ENCODE measurements at places on chromosomes 7 and 10. TPM values are rescaled to one million over a fixed set of nuclear protein-coding genes. Genes with fewer than 3 reads are reported as not detected.

Gene UBE3C
- total RNA-seq = 53.3 TPM

DNA sequence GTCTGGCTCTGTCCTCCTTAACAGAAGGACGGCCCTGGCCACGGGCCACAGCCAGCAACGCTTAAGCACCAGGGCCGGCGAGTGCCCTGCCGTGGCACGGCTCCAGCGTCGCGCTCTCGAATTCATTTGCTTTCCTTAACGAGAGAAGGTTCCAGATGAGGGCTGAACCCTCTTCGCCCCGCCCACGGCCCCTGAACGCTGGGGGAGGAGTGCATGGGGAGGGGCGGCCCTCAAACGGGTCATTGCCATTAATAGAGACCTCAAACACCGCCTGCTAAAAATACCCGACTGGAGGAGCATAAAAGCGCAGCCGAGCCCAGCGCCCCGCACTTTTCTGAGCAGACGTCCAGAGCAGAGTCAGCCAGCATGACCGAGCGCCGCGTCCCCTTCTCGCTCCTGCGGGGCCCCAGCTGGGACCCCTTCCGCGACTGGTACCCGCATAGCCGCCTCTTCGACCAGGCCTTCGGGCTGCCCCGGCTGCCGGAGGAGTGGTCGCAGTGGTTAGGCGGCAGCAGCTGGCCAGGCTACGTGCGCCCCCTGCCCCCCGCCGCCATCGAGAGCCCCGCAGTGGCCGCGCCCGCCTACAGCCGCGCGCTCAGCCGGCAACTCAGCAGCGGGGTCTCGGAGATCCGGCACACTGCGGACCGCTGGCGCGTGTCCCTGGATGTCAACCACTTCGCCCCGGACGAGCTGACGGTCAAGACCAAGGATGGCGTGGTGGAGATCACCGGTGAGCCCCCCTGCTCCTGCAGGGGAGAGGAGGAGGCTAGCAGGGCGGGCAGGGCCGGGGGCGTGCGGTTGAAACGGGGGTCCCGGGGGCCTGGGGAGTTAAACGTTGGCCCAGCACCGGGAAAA is at the start of gene HSPB1:
Gene HSPB1 (plus strand): TSS at position 327 of the 855 bp plus-strand sequence. CDS start 40 bp downstream, at position 367.
- peak within 1 kb of the TSS; percentile 94 for H3K4me3 ChIP-seq
- DNase-seq = peak; percentile 98
- peak within 1 kb of the TSS; percentile 100 for H3K27ac ChIP-seq

Gene WNT8B
- total RNA-seq = not detected

DNA sequence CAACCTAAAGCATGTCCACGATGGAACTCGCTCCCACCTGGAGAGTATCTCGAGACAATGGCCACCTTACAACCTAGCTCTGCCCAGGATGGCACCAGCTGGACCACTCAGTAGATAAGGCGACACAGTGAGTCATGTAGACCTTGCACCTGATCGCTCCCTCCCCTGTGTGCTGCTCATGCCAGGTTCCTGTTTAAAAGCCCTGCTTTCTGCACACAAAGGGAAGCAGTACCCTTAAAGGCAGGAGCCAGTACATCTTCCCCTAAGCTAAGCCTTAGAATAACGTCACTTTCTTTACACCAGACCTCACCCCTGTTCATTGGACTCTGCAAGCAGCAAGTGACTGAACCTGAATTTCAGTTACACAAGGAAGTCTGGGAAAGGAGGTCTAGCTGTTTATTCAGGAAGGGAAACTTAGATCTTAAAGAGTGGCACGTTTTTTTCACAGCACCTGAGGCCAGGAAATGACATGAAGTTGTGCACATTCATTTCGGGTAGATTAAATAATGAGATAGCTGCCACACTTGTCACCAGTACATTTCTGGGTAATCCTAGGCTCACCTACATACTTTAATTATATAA is 117.9 kb downstream of the MTPAP start:
- no peaks in the 10 kb centered on the region for H3K36me3 ChIP-seq
- H3K27me3 ChIP-seq = no peaks in the 10 kb centered on the region
- H3K4me3 ChIP-seq = no peak overlapping the region
- no peak overlapping the region for H3K27ac ChIP-seq

DNA sequence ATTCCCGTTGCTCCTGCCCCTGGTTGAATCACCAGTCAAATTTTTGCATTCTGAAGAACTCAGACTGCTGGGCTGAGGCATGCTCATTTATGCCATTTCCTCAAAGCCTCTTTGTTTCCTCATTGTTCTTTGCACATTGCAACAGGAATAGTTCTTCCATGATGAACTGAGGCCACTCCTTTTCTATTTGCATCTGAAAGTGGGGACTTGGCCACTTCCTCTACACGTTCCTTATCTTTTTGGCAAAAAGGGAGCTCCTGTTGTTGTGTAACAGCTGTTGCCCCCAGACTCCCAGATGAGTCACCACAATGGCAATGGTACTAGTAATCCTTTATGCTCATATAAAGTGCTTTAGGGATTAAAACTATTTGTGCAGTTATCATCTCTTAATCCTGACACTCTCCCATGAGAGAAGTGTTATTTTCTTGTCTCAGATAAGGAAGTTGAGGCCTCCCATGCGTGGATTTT is 20.1 kb upstream of the ITPRID1 start:
- no peak overlapping the region for H3K4me3 ChIP-seq
- no peak for DNase-seq
- H3K27ac ChIP-seq = no peak overlapping the region
- H3K4me1 ChIP-seq = no peaks in the 10 kb centered on the region
- H3K27me3 ChIP-seq = no peaks in the 10 kb centered on the region

Gene CPA2
- not detected for total RNA-seq

Gene FAM131B
- total RNA-seq = 0.48 TPM

- no peaks in the 10 kb centered on the region for H3K4me1 ChIP-seq
- no peaks in the 10 kb centered on the region for H3K36me3 ChIP-seq
- DNase-seq = no peak
- no peaks in the 10 kb centered on the region for H3K27me3 ChIP-seq
Observed at GRCh38 chr10:70664702-70665195, 7.6 kb upstream of the ADAMTS14 start.

Gene LBX1
- total RNA-seq = not detected

- H3K4me3 ChIP-seq = no peak overlapping the region
- no peak overlapping the region for H3K27ac ChIP-seq
- H3K27me3 ChIP-seq = no peaks in the 10 kb centered on the region
Observed at GRCh38 chr7:1101563-1102431, 13.9 kb downstream of the GPER1 start.

Gene PRR15
- total RNA-seq = 4.2 TPM

DNA sequence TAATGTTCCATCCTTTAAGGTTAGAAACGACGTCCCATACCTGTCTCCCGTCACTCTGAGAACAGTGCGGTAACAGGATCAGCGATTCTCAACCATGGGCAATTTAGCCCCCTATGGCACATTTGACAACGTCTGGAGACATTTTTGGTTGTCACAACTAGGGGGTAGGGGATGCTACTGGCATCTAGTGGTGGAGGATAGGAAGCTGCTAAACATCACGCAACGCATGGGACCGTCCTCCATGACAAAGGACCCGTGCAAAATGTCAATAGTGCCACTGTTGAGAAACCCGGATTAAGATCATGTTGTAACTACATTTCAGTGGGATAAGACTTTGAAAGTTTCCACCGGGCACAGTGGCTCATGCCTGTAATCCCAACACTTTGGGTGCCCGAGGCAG is 5.0 kb upstream of the PAXIP1 start:
- H3K27me3 ChIP-seq = no peaks in the 10 kb centered on the region
- no peak for DNase-seq
- H3K4me3 ChIP-seq = no peak overlapping the region
- H3K4me1 ChIP-seq = no peaks in the 10 kb centered on the region
- no peak overlapping the region for H3K27ac ChIP-seq

DNA sequence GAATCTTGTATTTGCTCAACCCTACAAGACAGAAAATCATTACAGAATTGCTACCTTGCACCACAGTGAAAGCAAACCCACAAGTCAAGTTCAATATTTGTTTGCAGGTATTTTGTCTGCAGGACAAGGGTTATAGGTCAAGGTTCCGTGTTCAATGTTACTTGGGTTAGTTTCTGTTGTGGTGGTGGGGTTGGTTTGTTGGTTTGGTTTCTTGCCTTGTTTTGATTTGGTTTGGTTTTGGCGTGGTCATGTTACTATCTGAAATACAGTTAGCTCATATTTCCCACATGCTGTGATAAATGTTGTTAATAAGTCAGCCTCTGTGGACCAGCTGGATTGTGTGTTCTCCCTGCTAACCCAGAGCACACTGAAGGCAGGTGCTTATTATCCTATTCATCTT is 75.6 kb upstream of the INSIG1 start:
- no peak overlapping the region for H3K27ac ChIP-seq
- H3K4me1 ChIP-seq = no peaks in the 10 kb centered on the region
- DNase-seq = no peak
- H3K36me3 ChIP-seq = no peaks in the 10 kb centered on the region

- no peak overlapping the region for H3K27ac ChIP-seq
- no peaks in the 10 kb centered on the region for H3K36me3 ChIP-seq
- H3K27me3 ChIP-seq = no peaks in the 10 kb centered on the region
- H3K4me1 ChIP-seq = no peaks in the 10 kb centered on the region
- H3K4me3 ChIP-seq = no peak overlapping the region
Observed at GRCh38 chr10:112098682-112099081, 84.9 kb downstream of the GPAM start.

Gene CACNA2D1
- total RNA-seq = 54.5 TPM

DNA sequence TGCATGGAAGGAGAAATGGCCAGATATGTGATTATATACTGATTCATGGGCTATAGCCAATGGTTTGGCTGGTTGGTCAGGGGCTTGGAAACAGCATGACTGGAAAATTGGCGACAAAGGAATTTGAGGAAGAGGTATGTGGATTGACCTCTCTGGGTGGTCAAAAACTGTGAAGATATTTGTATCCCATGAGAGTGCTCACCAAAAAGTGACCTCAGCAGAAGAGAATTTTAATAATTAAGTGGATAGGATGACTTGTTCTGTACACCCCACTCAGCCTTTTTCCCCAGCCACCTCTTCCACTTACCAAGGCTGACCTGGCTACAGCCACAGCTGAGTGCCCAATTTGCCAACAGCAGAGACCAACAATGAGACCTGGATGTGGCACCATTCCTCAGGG is 146.7 kb downstream of the GPR37 start:
- H3K4me1 ChIP-seq = no peaks in the 10 kb centered on the region
- no peak overlapping the region for H3K4me3 ChIP-seq
- H3K27me3 ChIP-seq = no peaks in the 10 kb centered on the region
- no peaks in the 10 kb centered on the region for H3K36me3 ChIP-seq

- no peaks in the 10 kb centered on the region for H3K36me3 ChIP-seq
- peak overlapping the region; percentile 62 for H3K4me3 ChIP-seq
- no peaks in the 10 kb centered on the region for H3K27me3 ChIP-seq
- peak overlapping the region; percentile 76 for H3K27ac ChIP-seq
- DNase-seq = no peak
Observed at GRCh38 chr10:13527864-13528122, 1.0 kb downstream of the BEND7 start.

DNA sequence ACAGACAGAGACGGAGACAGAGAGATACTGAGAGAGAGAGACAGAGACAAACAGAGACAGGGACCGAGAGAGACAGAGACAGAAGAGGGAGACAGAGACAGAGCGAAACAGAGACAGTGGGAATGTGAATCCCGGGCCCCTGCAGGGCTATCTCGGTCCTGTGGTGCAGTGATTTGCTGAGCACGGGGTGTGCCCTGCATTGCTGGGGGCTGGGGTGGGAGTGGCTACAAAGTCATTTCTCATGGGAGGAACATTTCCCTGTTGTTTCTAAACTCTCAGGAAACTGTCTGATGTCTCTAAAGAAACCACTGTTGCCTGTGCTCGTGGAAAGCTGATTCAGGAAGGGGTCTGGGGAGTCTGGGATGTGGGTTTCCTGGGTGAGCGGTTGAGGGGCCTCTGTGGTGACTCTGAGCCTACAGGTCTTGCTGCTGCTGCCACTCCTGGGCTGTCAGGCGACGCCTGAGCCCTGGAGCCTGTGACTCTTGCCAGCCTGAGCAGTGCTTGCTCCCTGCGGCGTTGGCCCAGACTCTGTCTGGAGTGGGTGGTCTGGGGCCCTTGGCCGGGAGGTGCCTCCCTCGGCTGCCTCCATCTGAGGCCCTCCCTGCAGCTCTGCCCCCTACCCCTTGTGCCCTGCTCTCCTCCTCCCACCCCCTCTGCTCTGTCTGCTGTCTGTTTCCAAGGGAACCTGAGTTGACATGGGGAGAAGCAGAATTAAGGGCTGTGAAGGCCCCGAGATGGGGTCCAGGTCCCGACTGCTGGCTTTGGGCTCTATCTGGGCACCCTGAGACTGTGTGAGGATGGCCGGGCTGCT is 292.0 kb downstream of the WDR37 start:
- DNase-seq = no peak
- H3K27ac ChIP-seq = no peak overlapping the region
- H3K36me3 ChIP-seq = no peaks in the 10 kb centered on the region
- H3K4me3 ChIP-seq = no peak overlapping the region
- H3K27me3 ChIP-seq = no peaks in the 10 kb centered on the region
- no peaks in the 10 kb centered on the region for H3K4me1 ChIP-seq

Gene RBM20
- total RNA-seq = 59.9 TPM

- peak overlapping the region; percentile 79 for H3K27ac ChIP-seq
- H3K4me1 ChIP-seq = no peaks in the 10 kb centered on the region
- H3K27me3 ChIP-seq = no peaks in the 10 kb centered on the region
- DNase-seq = peak; percentile 90
Observed at GRCh38 chr10:13707156-13707881, 120.6 kb downstream of the PRPF18 start.

DNA sequence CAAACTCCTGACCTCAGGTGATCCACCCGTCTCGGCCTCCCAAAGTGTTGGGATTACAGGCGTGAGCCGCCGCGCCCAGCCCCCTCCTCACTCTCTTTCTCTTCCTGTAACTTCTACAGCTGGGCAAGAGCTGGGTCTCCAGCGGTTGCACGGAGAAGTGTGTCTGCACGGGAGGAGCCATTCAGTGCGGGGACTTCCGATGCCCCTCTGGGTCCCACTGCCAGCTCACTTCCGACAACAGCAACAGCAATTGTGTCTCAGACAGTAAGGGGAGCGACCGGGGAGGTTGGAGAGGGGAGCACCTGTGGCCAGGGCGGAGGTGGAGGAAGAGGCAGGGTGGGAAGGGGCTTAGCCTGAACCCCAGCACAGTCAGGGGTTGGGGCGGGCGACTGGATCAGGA is 41.4 kb downstream of the EPHB4 start:
- H3K4me3 ChIP-seq = no peak overlapping the region
- H3K4me1 ChIP-seq = no peaks in the 10 kb centered on the region
- no peaks in the 10 kb centered on the region for H3K36me3 ChIP-seq
- H3K27me3 ChIP-seq = no peaks in the 10 kb centered on the region

GRCh38 chr10:109173121-109173520 is 750.2 kb downstream of the XPNPEP1 start:
- no peak overlapping the region for H3K4me3 ChIP-seq
- no peak overlapping the region for H3K27ac ChIP-seq

Gene INHBA
- total RNA-seq = 4.0 TPM

DNA sequence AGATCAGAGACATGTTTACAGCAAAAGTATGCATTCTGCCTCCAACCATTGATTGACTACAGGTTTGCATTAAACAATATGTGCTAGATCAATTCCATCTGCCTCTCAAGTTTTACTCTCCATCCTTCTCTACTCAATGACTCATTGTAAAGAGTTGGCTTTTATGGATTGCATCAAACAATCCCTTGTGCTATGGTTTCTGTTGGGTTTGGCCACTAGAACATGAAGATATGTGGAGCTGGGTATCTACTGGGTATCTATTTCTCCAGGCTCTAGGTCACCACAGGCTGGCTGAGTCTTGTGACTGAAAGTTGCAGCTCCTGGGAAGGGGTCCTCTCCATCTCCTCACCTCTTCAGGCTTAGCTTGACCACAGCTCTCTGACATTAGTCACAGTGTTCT is 204.7 kb downstream of the DGKI start:
- no peak overlapping the region for H3K4me3 ChIP-seq
- H3K27ac ChIP-seq = no peak overlapping the region
- H3K36me3 ChIP-seq = no peaks in the 10 kb centered on the region
- DNase-seq = no peak
- no peaks in the 10 kb centered on the region for H3K4me1 ChIP-seq
- no peaks in the 10 kb centered on the region for H3K27me3 ChIP-seq

Data from right atrium auricular region (tissue), 2 donors.